IMR-90 (cell line): ENCODE measurements at places on chromosomes 16 and 17. TPM values are rescaled to one million over a fixed set of nuclear protein-coding genes. Genes with fewer than 3 reads are reported as not detected.

THUMPD1 gene
- total RNA-seq, result 99.4 and 109 TPM in 2 replicates

PLEKHH3 gene
- total RNA-seq, result 2.5 and 2.9 TPM in 2 replicates

PDILT gene
- not detected in 2 replicates for total RNA-seq

DNAJA2 gene
- total RNA-seq, result 53.9 and 109 TPM in 2 replicates

MPV17L gene
- under 0.01 TPM in 1 of 2 replicates, not detected in the other for total RNA-seq

SLC2A4 gene
- total RNA-seq, result under 0.01 TPM in 1 of 2 replicates, not detected in the other

DNA sequence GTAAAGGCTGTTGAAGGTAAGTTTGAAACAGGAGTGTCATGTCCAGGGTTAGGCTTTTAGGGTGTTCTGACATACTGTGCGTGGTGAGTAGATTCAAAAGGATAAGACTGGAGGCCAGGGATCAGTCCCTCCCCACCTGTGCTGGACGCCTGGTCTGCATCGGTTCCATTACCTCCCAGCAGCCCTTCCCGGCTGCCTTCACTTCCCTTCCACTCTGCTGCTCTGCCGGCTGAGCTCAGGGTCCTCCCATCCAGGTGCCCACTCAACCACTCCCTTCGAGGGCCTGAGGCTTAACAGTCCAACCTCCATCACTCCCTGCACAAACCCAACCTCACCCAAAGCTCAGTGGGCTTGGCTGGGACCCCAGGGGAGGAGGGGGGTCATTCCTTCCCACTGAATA is 4.1 kb upstream of the SLC5A10 start:
- no peak for DNase-seq

DNA sequence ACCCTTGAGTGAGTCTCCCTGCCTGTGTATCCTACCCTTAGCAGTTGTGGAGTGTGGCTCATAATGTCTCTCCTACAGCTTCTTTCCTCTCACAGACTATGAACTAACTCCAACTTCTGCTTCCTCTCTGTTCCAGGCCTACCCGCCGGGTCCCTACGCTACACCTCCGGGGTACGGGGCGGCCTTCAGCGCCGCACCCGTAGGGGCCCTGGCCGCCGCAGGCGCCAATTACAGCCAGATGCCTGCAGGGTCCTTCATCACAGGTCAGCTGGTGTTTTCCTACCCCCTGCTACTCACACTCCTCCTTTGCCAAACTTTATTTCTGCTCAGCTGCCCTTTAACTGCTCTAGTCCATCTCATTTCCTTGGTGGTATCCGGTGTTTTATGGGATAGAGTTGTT is 5.4 kb downstream of the RNF227 start:
- no peak for DNase-seq

DNA sequence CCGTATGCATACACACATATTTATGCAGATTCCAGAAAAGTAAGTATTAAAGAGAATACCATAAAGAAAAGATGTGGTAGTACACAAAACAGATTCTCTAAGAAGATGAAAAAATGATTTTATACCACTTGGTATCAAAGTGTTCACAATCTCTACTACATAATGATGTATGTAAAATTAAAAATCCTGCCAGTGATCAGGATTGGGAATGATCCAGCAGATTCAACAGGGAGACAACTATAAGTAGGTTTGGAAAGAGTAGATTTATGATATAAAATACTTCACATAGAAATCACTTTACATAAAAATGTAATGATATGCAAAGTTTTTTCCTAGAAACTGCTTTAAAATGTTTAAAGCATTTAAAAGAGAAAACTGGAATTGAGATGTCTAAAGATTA is 447.0 kb downstream of the CNTNAP4 start:
- no peak for DNase-seq

GRCh38 chr17:16273499-16273898 is 56.5 kb downstream of the PIGL start:
- DNase-seq, result peak; percentile 77

DNA sequence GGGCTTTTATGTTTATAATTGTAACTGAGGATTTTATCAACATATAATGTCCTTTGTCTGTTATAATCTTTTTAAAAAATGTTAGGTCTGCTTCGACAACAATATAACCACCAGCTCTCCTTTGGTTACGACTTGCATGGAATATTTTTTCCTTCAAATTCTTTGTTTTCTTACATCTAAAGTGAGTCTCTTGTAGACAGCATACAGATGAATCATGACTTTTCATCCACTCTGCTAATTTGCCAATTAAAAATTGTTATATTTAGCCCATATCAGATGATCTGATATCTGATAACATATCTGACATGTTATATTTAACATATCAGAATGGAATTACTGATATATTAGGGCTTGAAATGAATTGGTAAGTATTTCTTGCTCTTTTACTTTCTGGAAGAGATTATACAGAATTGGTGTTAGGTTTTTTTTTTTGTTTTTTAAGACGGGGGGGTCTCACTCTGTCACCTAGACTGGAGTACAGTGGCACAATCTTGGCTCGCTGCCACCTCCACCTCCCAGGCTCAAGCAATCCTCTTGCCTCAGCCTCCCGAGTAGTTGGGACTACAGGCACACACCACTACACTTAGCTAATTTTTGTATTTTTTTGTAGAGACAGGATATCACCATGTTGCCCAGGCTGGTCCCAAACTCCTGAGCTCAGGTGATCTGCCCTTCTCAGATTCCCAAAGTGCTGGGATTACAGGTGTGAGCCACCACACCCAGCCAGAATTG is 27.5 kb downstream of the TBX21 start:
- DNase-seq, result no peak

DNA sequence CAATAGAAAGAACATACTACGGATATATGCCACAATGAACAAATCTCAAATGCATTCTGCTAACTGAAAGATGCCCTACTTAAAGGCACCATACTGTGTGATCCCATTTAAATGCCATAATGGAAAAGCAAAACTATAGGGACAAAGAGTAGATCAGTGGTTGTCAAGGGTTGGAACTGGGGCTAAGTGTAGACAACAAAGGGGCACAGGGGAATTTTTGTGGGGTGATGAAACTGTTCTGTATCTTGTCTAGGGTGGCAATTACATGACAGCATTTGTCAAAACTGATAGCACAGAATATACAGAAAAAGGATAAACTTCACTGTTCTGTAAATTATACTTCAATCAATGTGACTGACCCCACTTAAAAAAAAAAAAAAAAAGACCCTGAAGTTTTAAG is 17.7 kb downstream of the GFOD2 start:
- DNase-seq, result no peak

DNA sequence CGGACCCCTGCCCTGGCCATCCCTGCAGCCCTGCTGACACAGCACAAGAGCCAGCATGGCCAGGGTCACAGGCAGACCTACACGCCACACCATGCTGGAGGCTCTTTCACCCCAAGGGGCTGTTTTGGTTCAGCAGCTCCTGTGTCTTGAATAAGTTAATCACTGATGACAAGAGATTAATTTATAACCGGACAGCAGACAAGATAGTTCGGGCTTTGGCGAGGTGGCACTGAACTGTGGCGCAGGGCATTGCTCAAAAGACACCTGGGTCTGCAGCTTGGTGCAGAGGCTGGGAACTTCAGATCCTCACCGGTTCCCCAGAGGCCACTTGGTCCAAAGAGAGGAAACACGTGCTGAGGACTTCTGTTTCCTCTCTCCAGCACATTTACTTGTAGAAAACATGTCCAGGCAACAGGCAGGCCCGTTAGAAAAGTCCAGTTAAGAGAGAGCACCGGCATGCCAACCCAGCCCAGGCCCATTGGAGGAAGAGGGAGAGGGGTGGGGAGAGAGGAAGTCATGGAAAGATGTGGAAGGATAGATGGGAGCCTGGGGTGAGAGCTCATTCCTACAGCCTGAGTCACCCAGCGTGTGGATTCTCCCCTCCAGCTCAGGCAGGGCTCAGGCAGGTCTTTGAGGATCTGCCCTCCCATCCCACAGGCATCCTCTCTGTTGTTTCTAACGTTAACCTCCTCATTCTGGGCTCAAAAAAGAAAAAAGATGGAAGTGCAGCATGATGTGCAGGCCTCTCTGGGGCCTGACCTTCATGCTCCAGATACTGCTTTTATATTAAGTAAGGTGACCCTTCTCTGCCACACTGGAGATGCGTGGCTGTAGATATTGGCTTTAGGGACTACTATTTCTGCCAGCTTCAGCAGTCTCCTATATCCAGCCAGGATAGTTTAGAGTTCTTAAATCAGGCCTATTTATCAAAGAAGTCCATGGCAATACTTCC is 80.0 kb upstream of the HNF1B start:
- DNase-seq, result peak; percentile 90

DNA sequence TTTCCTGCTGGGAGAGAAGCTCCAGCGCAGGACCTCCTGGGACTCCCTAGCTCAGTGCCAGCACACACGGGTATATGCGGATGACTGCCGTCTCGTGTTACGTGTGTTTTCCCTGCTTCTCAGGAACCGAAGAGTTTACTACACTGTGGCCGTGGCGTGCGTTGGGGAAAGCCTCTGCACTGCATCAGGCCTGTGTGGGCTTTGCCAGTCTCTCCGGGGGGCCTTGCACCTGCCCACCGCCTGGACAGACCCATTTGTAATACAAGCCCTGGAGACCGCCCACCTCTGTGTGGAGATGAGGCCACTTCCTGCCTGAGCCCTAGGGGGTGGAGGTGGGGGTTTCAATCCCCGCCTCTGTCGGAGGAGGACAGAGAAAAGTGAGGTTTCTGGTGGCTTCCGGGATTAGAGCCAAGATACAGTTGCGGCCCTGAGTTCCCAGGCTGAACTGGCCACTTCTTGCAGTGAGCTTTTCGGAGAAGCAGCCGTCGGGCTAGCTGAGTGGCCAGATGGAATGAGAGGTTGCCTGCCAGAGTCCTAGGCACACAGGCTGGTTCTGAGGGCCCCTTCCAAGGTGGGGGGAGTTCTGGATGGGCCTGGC is 43.4 kb upstream of the GSE1 start:
- DNase-seq, result peak; percentile 78

DNA sequence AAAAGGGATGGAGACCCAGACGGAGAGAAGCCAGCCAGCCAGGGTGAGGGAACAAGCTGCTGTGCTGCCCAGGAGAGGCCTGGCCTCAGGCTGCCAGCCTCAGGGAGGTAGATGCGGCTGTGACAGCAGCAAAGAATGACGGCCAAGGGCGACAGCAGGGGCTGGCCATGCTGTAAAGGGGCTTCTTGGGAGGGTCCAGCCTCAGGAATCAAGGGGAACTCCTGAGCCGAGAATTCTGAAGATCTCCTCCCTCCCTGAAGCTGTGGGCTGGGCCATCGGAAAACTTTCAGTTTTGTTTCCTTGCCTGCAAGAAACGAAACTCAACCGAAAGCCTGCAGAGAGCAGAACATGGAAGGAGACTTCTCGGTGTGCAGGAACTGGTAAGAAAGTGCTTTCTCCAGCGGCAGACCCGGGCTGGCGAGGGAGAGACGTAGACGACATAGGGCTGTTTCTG is at the start of gene XAF1:
Gene XAF1, plus strand, starts transcription at position 316 of the 454 bp plus-strand sequence. Its CDS starts 33 bp downstream, at position 349.
- peak; percentile 33 for DNase-seq

GRCh38 chr17:79089720-79090442 is 15.3 kb downstream of the ENGASE start:
- DNase-seq, result no peak

DNA sequence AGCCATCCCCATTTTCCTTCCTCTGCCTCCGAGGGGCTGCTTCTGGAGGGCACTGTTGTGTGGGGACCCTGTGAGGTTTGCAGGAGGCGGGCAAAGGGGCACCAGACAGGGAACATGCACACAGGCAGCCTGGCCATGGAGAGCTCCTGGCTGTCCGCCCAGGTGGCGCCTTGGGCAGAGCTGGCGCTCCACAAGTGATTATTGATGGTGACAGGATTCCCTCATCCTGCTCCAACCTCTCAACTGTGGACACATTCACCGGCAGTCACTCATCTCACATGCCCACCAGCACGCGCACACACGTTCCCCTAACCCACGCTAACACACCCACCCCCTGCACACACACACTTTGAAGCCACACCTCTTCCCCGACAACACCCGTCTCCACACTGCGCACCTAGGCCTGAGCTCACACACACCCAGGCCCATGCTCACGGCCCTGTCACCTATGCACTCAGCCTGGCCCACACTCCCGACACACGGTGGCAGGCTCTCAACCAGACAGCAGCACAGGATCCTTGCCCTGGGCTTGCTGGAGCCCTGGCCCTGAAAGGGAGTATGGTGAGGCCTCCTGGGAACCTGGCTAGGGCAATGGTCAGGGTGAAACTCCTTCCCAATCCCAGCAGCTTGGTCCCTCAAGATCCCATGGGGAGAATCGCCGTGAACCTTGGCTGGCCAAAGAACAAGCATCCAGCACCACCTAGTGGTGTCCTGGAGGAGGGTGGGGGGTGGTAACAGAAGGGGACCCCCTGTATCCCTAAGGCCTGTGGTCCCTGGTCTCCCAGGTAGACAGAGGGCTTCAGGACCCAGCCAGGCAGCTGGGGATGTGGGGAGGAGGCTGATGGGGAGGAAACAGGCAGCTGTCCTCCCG is 3.6 kb downstream of the PNMT start:
- peak; percentile 27 for DNase-seq

DNA sequence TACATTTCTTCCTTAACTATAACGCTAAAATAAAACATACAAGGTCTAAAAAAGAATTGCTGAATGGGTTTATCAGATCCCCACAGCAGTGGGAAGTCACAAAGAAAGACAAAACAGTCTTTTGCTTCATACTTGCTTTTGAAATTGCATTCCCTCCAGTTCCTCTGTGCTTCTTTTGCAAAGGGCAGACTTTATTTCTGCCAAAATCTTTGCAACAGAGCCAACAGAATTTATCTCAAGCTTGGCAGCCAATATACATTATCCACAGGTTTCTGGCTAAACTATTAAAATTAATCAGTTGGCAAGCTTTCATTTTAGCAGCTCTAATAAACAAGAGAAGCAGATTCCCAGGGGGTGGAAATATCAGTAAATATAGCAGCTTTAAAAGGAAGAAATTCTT is 378.9 kb upstream of the CA10 start:
- DNase-seq, result no peak

DNA sequence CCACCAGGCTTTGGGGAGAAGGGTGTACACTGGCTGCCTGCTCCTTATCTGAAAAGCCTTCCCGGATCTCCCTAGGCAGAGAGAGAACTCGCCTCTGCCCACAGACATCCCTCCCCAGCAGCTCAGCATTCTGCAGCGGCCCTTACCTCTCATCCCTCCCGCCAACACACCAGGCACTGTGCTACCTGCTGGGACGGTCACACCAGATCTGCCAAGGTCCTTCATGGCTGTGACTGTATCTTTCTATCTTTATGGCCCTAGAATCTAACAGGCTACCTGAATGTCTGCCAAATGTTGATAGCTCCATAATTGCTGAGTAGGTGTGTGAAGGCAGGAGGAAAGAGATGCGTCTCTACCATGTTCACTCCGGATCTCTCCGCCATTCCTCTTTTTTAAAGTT is 7.9 kb downstream of the TSNAXIP1 start:
- no peak for DNase-seq

DNA sequence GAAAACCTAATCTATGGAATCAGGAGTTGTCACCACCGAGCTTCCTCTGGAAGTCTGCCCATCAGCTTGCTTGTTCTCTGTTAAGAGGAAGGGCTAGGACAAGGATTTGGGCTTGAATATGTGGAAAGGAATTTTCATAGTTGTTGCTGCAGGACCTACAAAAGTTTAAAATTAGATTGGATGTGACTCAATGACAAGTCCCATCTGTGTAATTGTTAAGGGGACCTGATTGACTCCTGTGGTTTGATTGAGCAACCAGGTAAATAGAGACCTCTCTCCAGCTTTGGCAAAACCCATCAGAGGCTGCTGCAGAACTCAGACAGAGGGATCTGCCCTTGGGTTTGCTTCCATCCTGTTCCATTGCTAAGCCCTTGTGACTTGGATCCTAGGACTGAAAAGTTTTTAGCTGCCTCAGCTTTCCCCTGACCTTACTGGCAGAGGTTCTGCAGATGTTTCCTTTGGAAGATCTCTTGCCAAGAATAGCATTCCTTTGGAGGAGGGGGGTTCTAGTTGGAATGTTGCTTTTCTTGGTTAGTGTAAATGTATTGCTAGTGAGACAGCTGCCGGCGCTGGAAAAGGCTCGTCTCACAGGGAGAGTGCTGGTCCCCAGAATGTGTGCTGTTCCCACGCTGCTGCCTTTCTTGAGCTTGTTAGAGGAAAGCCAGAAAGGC is 50.0 kb downstream of the SF3B3 start:
- peak; percentile 97 for DNase-seq
